ENCODE measurements at places on chromosomes 3 and 15. TPM values are rescaled to one million over a fixed set of nuclear protein-coding genes. Genes with fewer than 3 reads are reported as not detected.
A peak's percentile ranks its signal among the peaks of the same experiment; 100 is the strongest.

DNA sequence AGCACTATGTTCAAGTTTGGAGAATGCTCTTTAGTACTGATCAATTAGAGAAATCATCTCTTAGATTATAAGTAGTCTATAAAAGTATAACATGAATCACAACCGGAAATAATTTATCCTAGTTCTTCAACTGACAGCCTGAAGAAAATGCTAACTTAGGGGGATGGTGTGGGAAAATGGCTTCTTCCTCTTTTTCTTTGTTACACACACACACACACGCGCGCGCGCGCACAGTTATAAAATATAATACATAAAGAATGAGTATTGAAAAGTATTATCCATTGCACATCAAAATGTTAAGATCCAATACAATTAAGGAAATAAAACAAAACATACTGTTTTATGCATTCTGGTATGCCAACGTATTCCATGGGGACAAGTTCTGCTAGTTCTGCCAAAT lies 11.2 kb upstream of the GTF2A2 start:
- DNase-seq, result no peak

DNA sequence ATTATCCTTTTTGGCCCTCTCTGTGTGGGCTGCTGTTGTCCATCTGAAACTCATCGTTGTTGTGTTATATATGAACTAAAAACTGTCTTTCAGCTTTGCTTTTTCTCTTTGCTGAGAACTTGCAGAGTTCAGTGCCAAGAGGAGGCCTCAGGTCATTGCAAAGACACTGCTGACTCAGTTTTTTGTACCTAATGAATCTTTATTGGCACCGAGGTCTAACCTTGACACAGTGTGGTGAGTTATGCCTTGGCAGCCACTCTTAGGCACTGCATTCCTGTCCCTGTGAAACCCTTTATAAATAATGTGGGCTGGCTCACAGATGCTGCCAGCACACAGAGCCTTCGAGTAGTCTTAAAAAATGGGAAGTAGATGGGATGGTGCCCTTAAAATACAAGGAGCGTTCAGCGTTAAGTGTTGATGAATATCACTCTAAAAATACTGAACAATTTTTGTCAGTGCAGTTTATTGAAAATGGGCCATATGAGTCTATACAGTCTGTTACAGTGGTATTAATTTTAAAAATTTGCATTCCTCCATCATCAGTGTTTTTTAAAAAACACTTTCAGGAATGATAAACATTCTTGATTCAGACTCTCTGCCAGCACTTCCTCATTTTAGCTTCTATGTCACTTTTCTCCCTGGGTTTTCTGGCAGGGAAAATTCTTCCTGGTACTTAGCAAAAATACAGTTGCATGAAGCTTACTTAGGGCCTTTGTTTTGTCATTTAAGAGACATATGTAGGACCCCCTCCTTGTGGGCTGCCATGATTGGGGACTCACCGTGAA lies 234.1 kb downstream of the CACNA2D3 start:
- no peak for DNase-seq

GRCh38 chr3:61251174-61251972 lies at the start of gene FHIT:
FHIT (minus strand) TSS chr3:61251452.
- peak; percentile 97 for DNase-seq

GRCh38 chr3:73626106-73626505 lies 1.4 kb upstream of the PDZRN3 start:
- DNase-seq, result no peak

DNA sequence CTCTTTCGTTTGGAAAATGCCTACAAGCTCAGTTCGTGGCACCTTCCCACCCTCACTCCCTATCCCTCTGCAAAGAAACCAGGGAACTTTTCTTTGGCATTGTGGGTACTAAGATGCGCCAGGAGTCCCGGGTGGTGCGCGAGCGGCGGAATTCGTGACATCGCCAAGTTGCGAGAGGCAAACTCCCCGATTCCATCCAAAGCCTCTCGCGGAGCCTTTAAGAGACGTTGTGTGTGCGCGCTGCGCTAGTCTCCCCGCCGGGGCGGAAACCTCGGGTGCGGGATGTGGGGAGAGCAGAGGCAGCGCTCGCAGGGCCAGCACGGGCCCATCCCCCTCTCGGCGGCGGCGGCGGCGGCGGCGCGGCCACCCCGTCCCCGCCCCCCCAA lies 443 bp upstream of the NR2F2 start:
- peak; percentile 90 for DNase-seq

The SLC41A3 gene
- 36.2 TPM for total RNA-seq

The DUOXA2 gene
- not detected for total RNA-seq

The CHRD gene
- total RNA-seq, result 8.7 TPM

Measured in Right ventricle myocardium inferior (tissue), 1 donor.